ENCODE measurements at places on chromosomes 7 and 10.
A peak's percentile ranks its signal among the peaks of the same experiment; 100 is the strongest.

- no peak for DNase-seq
Observed at GRCh38 chr7:81549484-81550016, 220.3 kb downstream of the HGF start.

GRCh38 chr10:11358011-11358410, 253.4 kb downstream of the USP6NL start:
- DNase-seq: no peak

DNA sequence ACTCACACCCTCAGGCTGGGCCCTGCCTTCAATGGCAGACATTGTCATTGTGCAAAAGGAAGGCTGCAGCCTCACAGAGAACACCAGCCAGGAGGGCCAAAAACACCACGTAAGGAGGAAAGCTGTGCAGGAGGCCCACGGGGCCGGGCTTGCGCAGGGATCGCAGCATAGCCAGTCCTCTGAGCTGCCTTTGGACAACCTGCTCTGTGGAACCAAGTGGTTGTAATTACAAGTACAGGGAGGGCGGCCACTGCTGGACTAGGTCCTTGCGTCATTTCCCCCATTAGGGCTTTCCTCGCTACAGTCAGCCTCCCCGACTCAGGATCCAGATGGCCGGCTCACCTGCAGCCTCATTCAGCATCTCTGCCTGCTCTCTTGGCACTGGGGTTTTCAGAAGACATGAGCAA, 66.9 kb downstream of the FAM53B start:
- DNase-seq: no peak

- no peak for DNase-seq
Observed at GRCh38 chr7:132240821-132241422, 335.3 kb downstream of the PLXNA4 start.

GRCh38 chr10:49175587-49176309, 12.4 kb downstream of the TMEM273 start:
- DNase-seq: no peak

- DNase-seq: no peak
Observed at GRCh38 chr7:122269241-122269640, 35.3 kb downstream of the FEZF1 start.

DNA sequence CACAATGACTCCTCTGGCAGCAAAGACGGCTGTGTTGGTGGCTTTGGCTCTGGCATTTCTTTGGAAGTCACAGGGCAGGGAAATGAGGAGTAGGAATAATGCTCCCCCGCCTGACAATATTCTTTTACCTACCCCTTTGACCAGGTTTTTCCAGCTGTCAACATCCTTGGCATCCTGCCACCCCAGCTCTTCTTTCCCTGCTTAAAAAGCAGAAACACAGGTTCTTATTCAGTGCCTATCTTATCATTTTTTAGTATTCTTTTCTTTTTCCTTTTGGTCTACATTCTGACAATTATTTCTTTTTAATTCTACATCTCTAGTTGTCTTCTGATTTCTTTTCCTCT, 97.7 kb downstream of the CREB5 start:
- DNase-seq: no peak

DNA sequence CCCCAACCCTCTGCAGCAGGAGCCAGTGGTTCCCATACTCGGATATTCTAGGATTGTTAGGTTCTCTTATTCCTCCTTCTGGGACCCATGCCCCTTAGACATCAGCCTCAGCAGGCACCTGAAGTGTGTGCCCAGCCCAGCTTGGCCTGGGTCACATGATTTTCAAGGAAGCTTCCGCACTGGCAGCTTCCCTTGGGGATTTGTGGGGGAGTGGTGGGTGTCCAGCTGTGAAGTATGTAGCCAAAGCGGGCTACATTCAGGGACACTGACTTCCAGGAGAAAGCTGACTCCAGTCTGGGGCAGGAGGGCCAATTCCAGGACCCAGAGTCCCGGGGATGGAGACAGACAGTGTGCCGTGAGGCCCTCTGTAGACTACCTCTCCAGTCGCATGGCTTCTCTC, 1.3 kb downstream of the LDB1 start:
- peak; percentile 40 for DNase-seq

- no peak for DNase-seq
Observed at GRCh38 chr7:88321694-88322093, 15.0 kb upstream of the STEAP4 start.

- DNase-seq: no peak
Observed at GRCh38 chr10:90484518-90484917, 373.3 kb downstream of the HTR7 start.

- no peak for DNase-seq
Observed at GRCh38 chr10:116667484-116667883, 46.7 kb downstream of the PNLIPRP2 start.

DNA sequence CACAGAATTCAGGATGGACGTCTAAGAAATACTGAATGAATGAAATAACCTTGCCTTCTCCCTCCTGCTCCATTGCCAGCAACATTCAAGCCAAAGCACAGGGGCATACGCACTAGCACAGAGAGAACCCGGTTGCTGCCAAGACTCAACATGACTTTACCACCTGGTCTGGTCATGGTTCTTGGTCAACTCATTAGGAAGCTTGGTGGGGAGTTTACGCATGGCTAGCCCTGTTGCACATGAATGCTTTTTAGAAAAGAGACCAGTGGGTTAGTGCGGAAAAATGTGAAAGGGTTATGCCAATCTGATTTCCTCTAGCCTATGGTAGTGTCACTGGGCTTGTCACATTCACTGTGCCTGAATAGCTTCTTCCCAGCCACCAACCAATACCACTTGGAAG, 187.6 kb upstream of the NEBL start:
- peak; percentile 44 for DNase-seq

- no peak for DNase-seq
Observed at GRCh38 chr10:100501423-100501822, 18.2 kb downstream of the SEC31B start.

GRCh38 chr7:75969182-75969581, 25.2 kb downstream of the TMEM120A start:
- no peak for DNase-seq

- DNase-seq: no peak
Observed at GRCh38 chr10:13851906-13852305, 265.1 kb downstream of the PRPF18 start.

GRCh38 chr7:51783241-51783640, 466.6 kb upstream of the COBL start:
- no peak for DNase-seq

DNA sequence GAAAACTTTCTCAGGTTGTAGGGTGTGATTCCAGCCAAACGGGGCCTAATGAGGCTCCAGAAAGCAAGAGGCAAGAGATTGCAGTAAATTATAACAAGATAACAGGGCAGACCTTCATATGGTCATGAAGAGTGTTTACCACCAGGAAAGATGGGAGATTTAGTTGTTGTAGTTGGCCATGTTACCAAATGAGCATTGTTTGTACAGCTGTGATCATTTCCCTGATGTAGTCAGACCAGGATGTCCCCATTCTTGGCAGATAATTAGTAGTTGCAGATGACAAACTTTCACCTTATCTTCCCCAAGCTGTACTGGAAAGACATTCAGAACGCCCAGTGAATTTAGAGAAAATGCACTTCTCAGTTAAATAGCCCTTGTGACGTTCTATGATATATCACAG, 630.8 kb downstream of the ANKRD7 start:
- no peak for DNase-seq

- DNase-seq: no peak
Observed at GRCh38 chr7:38512704-38513103, 118.5 kb downstream of the AMPH start.

- DNase-seq: no peak
Observed at GRCh38 chr7:114949231-114949630, 27.3 kb downstream of the MDFIC start.

- DNase-seq: no peak
Observed at GRCh38 chr10:18685555-18685954, 26.3 kb downstream of the ARL5B start.

DNA sequence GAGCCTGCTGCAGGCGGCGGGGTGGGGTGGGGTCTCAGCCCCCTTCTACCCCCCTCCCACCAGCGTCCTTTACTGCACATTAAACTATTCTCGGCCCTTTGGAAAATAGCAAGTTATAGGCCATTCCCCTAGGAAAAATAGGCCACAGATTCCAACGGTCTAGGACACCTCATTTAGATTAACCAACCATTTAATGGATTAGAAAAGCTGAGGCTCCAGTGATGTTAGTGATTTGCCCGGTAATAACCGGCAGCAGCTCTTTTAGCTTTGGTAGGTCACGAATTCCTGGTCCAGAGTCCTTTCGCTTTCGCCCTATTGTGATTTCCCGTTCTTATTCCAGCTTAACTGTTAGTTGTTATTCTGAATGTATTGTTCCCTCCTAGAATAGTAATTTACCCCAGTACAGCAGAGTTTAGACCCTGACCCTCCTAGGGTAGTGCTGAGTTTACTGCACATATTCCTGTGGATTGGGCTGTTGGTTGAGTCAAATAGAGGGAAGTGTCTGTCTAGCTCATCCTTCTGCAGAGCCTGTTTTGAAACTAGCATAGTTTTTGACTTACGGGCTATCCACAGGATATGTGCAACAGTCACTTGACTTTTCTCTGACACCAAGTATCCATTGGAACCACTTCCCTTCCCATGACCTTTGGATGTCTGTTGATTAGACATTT, 754 bp downstream of the GSTO1 start:
- DNase-seq: peak; percentile 47

GRCh38 chr7:781186-781849, 51.0 kb upstream of the SUN1 start:
- no peak for DNase-seq

- DNase-seq: no peak
Observed at GRCh38 chr7:43372676-43373355, 210.1 kb upstream of the STK17A start.

GRCh38 chr10:109698882-109699664, 224.2 kb downstream of the XPNPEP1 start:
- no peak for DNase-seq

GRCh38 chr7:155526225-155526624, 20.1 kb downstream of the CNPY1 start:
- DNase-seq: no peak

- DNase-seq: no peak
Observed at GRCh38 chr7:1725199-1725690, 55.2 kb downstream of the ELFN1 start.

Measured in kidney glomerular epithelial cell (primary cell).